NCI-H526 (cell line): ENCODE measurements at places on chromosomes 16 and 17.

DNA sequence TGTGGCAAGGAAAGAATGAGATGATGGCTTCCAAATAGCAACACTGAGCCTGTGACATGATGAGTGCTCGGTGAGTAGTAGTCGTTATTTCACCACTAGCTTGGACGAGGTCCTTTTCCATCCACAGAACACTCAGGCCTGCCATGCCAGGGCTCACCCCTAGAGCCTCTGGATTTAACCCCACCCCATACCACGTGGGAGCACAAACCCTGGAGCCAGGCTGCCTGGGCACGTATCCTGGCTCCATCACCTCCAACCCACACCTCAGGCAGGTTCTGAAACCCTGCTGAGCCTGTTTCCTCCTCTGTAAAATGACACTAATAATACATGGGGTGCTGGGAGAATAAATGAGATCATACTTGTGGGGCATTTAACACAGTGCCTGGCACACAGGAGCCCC, 192.4 kb downstream of the KATNIP start:
- DNase-seq = no peak

DNA sequence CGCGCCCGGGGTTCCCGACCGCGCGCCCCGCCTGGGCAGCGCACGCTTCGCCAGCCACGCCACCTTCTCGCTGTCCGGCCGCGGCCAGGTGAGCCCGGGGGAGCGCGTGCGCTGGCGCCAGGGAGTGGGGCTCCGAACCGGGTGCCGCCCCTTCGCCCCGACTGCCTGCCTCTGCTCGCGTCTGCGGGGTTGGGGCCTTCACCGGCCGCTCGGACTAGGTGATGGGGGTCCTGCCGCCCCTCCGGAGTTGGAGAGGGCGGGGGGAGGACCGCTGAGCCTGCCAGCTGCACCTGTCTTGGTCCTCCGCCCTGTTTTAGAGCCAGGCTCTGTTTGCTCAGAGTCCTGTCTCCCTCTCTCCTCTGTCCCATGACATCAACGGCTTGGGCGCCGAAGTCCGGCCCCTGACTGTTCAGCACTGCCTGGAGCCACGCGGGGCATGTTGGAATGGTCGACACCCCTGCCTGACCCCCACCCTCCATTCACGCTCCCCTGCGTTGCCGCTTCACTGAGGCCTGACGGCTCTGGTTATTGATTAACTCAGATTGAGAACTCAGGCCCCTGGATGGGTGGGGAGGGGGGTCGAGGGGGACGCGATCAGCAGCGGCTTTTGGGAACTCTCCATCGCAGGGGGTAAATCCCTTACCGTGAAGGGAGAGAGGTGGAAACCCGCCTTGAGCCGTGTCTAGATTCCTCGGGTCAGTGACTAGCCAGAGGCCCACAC, 748 bp downstream of the SMTNL2 start:
- peak; percentile 66 for DNase-seq

DNA sequence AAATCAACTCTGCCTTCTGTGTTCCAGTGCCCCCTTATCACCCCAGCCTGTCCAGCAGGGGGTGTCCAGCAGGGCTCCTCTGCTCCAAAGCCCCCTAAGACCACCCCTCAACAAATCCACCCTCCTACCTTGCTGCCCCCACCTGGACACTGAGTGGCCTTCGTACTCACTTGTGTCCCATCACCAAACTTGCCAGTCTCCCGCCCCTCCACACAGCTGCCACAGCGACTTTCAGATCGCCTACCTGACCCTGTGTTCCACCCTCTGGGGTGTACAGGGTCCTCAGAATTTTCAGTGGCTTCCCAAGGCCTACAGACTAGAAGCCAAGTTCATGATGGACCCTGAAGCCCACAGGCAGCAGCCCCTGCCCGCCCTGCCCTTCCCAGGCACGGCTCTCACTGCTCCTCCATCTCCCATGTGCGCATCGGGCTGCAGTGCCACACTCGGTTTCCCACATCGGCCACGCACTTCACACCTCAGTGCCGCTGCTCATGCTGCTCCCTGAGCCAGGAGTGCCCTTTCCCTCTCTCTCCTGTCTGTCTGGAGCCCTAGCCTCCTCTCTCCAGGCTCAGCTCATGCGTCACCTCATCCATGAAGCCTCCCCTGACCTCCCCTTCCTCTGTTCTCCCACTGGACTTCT, 11.8 kb downstream of the KCNH6 start:
- DNase-seq = no peak

- no peak for DNase-seq
Measured at GRCh38 chr16:87713451-87714229, 52.1 kb downstream of the KLHDC4 start.

- no peak for DNase-seq
Measured at GRCh38 chr16:85136213-85136701, 24.0 kb upstream of the CIBAR2 start.

GRCh38 chr16:57102888-57103851, 10.8 kb downstream of the CPNE2 start:
- DNase-seq = no peak

DNA sequence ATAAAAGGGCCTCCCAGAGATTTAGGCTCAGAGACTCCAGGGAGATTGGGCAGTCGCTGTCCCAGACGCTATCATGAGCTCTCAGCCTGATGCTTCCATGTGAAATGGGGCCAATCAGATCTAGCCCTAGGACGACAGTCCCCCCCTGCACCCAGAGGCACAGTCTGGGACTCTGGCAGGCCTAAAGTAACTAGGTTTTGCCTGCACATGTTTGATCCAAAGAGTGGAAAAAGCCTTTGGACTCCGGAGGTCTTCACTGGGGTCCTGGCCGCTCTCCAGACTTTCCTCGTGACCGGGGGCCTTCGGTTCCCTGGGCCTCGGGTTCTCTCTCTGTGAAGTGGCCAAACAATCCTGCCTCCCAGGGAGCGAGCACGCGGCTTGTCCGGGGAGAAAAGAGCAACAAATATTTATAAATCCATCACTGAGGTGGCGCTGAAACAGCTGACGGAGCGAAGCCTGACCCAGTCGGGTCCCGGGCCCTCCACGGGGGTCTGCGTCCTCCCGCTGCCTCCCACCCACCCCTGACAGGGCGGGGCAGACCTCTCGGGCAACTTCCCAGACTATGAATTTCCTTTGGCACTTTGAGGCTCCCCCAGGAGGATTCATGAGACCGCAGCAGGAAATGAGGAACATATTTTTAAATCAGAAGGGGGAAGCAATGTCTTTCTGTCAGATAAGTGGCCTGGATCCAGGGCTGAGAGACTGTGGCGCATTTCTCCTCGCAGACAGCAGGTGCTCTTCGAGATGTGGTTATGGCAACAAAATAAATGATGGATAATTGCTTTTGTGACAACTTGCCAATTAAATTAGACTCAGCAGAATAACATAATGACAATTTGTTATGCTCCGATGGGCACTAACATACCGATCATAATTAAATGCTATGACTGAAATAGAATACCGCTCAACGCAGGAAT, 38.9 kb downstream of the MRPS23 start:
- peak; percentile 26 for DNase-seq

- DNase-seq = no peak
Measured at GRCh38 chr16:11262915-11263314, 6.2 kb downstream of the TNP2 start.

DNA sequence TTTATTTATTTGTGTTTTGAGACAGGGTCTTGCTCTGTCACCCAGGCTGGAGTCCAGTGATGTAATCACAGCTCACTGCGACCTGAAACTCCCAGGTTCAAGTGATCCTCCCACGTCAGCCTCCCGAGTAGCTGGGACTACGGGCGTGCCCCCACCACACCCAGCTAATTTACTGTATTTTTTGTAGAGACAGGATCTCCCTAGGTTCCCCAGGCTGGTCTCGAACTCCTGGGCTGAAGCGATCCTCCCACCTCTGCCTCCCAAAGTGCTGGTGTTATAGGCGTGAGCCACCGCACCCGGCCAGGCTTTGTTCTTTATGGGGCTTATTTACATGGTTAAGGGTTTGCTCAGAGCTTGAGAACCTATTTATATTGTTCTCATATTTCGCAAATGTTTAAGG, 5.8 kb upstream of the MEIOB start:
- no peak for DNase-seq

DNA sequence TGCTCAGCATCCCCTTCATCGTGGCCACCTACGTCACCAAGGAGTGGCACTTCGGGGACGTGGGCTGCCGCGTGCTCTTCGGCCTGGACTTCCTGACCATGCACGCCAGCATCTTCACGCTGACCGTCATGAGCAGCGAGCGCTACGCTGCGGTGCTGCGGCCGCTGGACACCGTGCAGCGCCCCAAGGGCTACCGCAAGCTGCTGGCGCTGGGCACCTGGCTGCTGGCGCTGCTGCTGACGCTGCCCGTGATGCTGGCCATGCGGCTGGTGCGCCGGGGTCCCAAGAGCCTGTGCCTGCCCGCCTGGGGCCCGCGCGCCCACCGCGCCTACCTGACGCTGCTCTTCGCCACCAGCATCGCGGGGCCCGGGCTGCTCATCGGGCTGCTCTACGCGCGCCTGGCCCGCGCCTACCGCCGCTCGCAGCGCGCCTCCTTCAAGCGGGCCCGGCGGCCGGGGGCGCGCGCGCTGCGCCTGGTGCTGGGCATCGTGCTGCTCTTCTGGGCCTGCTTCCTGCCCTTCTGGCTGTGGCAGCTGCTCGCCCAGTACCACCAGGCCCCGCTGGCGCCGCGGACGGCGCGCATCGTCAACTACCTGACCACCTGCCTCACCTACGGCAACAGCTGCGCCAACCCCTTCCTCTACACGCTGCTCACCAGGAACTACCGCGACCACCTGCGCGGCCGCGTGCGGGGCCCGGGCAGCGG, 3.2 kb downstream of the UTS2R start:
- DNase-seq = peak; percentile 75

DNA sequence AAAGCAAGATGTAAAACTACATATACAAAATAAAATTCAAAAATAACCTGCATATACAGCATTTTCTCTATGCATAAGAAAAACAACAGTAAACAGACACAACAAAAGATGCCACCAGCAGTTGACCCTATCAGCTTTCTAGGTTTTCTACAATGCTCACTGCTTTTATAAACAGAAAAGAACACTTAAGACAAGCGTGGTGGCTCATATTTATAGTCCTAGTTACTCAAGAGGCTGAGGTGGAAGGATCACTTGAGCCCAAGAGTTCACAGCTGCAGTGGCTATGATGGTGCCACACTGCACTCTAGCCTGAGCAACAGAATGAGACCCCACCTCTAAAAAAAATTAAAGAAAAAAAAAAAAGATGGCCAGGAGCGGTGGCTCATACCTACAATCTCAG, 46.5 kb upstream of the ATP2A3 start:
- no peak for DNase-seq
